Cerebellum (tissue), 4 donors: ENCODE measurements at places on chromosomes 4 and X.

GRCh38 chrX:56746996-56747395, 18.0 kb downstream of the NBDY start:
- no peak for DNase-seq

- no peak for DNase-seq
These were observed 17.1 kb downstream of the NAT8L start for GRCh38 chr4:2075987-2076907.

- DNase-seq = no peak
These were observed 30.9 kb downstream of the LRPAP1 start for GRCh38 chr4:3501126-3501824.

DNA sequence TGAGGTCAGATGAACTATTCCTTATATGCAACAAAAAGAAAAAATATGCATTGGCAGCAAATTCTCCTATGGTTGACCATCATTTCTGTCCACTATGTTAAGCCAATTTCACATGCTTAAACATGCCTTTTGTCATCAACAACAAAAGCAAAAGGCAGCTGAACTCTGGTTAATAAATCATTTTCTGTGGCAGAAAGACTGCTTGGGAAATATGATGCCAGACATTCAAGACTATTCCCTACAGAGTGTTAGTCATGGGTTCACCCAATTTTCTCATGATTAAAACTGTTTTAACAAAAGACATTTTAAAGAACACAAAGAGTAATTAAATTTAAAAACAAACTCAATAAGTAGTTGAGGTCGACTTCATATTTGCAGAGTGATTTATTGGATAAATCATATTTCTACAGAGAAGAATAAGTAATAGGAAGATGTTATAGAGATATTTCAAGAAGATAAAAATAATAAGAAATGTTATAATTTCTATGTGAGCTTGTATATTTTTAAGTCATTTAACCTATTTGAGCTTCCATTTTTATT, 890.6 kb downstream of the STPG2 start:
- no peak for DNase-seq

GRCh38 chr4:53714236-53715140, 123.2 kb upstream of the LNX1 start:
- no peak for DNase-seq

DNA sequence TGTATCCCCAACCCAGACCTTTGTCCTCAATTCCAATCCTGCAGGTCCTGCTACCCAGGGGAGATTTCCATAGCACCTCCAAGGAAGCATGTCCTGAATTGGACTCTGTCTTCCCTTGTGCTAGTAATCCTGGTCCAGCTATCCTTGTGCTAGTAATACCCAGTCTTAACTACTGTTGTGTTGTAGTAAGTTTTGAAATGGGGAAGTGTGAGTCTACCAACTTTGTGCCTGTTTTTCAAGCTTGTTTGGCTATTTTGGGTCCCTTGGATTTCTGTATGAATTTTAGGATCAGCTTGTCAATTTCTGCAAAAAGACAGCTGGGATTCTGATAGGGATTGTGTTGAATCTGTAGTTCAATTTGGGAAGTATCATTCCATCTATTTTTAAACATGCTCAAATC, 51.4 kb downstream of the CD99L2 start:
- DNase-seq = no peak
